ENCODE measurements at places on chromosomes 16 and 17.

DNA sequence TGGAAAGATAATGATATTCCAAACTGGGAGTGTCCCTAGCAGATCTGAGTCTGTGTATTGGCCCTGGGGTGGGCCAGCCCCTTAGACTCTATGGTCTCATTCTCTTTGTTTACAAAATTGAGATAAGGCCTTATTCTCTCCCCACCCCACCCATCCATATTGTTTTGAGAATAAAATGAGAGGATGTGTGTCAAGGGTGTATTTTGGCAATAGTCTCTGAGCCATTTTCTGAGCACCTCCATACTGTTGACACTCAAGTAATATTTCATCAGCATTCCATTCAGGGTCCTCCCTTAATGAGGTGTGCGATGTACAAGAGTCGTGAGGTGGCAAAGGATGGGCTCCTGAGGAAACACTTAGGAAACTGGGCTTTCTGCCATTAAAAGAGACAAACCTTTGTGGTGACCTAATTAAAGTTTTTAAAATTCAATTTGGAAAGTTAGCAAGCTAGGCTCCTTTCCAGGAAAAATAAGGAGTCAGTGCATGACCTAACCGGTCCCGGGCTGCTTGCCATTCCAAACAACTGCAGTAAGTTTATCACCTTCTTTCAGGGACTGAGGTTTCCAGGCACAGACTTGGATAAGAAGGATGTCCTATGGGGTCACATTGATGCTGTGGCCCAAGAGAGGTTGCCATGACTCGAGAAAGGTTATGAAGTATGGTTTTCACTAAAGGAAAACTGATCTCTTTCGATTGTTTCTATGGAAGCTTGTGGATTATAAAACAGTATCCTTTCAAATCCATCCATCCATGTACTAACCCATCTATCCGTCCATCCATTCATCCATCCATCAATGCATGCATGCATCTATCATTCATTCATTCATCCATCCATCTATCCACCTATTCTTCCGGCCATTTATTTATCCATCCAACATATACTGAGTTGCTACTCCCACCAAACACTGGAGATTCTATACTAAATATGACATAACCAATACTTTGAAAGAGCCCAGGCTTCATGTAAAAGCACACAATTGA, 443.3 kb downstream of the UTP18 start:
- peak; percentile 2 for DNase-seq

DNA sequence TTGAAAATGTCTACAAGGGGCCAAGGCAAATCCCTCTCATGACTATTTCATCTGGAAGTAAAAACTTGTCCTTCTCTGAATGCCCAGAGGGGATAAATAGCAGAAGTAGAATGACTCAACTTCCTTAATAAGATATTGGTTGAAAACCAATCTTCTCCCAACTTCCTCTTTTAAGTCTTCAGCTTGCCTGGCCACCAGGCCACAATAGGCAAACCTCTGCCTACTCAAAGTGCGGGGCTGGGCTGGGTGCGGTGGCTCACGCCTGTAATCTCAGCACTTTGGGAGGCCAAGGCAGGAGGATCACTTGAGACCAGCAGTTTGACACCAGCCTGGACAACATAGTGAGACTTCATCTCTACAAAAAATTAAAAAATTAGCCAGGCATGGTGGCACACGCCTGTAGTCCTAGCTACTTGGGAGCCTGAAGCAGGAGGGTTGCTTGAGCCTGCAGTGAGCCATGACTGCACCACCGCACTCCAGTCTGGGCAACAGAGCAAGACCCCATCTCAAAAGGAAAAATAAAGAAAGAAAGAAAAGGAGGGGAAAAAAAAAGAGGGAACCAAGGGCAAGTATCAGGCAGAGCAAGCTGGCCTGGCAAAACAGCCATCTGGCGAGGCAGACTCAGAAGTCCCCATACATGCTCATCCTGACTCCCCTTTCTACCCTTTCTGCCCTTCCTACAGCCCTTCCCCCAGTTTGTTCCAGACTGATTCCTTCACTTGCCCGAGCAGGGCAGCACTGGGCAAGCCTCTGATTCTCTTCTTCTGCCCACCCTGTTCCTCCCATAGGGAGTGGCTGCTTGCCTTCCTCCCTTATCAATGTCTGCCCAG, 20.6 kb downstream of the MAP3K14 start:
- DNase-seq = no peak

DNA sequence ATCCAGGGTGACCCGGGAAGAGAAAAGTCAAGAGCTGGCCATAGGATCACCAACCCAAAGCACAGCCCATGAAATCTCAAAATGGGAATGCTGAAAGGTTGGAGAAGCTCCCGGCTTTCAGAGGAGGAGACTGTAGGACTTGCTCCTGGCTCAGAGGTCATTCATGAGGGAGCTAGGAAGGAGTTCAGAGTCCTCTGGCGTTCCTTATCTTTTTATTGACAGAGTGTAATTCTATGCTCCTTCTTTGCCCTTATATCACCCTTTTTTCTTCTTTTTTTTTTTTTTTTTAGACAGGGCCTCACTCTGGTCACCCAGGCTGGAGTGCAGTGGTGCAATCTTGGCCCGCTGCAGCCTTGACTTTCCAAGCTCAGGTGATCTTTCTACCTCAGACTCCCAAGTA, 27.3 kb upstream of the CNOT1 start:
- no peak for DNase-seq

GRCh38 chr17:77882481-77883212, 75.9 kb upstream of the TNRC6C start:
- peak; percentile 85 for DNase-seq

DNA sequence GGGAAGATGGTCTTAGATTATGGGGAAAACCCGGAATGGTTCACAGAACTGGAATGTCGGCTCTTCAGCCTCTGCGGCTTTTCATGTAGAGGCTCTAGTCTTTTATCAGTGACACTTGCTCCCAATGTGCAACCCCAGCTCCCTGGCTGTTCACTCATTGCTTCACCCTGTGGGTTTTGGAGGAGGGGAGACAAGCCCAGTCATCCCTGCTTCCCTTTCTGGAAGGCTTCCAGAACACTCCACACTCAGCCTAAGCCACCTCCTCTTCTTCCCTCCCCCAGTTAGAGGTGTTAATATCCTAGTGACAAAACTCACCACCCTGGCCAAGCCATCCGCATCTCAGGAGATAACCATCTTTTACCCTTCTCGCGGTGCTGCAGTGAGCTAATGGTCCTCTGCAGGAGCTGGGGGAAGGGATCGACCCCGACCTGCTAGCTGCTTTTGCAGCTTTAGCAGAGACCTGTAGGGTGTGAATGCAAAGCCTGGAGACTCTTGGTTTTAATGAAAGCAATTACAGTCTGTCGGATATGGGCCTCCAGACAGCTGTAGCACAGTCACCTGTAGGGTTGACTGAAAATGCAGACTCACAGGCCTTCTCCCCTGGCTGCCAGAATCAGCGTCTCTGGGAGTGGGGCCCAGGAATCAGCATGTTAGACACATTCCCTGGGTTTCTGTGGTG, 24.3 kb upstream of the LASP1NB start:
- peak; percentile 97 for DNase-seq

GRCh38 chr17:60455378-60455777, 33.1 kb downstream of the CHCT1 start:
- no peak for DNase-seq

DNA sequence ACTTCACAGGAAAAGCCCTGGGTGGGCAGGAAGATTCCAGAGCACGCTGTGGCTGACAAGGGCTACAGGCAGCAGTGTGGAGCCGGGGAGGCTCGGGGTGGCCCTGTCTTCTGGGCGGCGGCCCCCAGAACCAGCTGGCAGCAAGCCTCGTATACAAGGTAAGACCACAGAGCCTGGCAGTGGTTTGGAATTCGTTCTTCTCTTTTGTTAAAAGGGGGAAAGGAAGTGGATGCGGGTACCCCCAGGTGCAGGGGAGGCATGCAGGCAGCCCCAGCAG, 6.0 kb downstream of the UBALD1 start:
- no peak for DNase-seq

GRCh38 chr16:27789595-27790241, 239.8 kb downstream of the KATNIP start:
- no peak for DNase-seq

GRCh38 chr17:82703935-82704865, 5.7 kb upstream of the RAB40B start:
- DNase-seq = no peak

- no peak for DNase-seq
Observed at GRCh38 chr16:57517397-57518367, 18.7 kb downstream of the CCDC102A start.

- peak; percentile 73 for DNase-seq
Observed at GRCh38 chr16:70746040-70746707, 54.8 kb downstream of the VAC14 start.

DNA sequence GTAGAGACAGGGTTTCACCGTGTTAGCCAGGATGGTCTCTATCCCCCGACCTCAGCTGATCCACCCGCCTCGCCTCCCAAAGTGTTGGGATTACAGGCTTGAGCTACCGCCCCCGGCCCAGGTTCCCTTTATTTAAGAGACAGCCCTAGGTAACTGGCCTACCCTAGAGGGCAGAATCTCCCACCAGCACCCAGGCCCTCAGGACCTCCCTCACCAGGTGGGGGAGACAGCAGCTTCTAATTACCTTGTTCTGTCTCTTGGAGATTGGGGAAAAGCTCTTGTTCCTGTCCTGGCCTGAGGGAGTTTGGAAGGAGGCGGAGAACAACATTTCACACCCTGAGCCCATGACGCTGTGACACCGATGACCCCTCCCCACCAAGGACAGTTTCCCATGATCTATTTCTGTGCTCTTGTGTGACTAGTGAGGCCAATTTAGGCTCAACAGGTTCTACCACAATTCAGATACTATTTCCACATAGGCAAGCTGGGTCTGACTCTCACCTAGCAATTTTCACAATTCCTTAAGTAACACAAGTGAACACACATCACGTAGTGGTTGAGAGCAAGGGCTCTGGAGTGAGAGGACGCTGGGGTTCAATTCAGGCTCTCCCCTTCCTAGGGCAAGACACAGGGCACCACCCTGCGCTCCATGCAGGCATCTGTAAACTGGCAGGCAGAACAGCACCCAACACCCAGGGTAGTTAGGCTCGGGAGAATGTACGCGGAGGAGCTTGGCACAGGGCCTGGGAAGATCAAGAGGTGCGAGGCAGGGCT, 20.4 kb downstream of the HDAC5 start:
- DNase-seq = no peak

DNA sequence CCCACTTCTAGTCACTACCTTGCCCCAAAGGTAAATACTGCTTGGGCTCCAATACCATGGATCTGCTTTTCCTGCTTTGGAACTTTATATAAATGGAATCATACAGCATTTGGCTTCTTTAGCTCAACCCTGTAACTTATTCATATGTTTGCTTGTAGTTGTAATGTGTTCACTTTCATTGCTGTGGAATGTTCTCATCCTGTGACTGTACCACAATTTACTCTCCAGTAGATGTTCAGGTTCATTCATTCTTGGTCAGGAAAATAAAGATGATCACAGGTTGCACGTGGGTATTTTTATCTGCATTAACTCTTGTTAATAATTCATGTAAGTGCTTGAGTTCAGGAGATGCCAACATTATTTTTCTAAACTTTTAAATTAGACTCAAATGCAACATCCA, 6.7 kb upstream of the BEAN1 start:
- no peak for DNase-seq

GRCh38 chr17:63431939-63432804, 13.9 kb downstream of the CYB561 start:
- DNase-seq = no peak

DNA sequence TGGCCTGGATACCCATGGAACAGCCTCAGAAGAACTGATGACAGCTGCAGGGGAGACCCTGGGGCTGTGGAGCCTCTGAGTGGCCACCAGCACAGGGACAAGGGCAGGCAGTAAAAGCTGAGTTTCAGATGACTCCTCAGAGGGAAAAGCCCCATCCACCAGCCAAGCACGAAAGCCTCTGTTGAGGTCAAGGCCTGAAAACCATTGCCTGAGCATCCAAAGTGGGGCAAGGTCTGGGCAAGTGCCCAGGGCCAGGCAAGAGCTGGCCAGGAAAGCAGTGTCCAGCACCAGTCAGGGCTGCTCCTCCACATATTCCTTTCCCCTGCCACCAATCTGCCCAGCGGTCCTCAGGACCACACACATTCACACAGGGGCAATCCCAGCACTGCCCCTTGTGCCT, 16.4 kb downstream of the ATP6V0D1 start:
- no peak for DNase-seq

DNA sequence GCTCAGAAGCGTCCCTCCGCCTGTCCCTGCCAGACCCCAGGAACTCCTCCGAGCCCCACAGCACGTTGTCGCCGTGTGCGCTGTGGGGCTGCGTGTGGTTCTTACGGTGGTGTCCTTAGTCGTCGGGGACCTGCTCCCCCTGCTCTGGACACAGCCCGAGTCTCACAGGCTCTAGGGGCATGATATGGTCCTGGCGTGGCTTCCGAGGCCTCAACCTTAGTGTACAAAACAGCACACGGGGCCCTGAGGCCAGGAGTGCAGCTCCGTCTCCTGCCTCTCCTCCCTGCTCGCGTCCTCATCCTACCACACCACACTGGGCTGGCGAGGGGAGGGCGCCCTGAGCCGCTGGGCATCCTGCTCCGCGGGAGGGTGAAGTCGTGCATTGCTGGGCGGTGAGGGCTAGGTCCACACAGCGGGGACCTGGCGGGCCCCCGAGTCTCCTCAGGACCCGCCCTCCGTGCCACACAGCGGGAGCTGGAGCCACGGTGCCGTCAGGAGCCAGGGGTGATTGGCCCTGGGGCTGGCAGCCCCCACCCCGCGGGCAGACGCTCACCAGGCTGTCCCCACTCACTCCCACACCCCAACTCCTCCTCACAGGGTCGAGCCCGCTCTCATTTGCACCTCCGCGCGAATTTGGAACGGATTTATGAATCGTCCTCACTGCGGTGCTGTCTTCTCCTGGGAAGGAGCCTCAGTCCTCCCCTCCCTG, 1.2 kb upstream of the MAFG start:
- no peak for DNase-seq

- no peak for DNase-seq
Observed at GRCh38 chr16:85530370-85530739, 82.8 kb upstream of the GSE1 start.

DNA sequence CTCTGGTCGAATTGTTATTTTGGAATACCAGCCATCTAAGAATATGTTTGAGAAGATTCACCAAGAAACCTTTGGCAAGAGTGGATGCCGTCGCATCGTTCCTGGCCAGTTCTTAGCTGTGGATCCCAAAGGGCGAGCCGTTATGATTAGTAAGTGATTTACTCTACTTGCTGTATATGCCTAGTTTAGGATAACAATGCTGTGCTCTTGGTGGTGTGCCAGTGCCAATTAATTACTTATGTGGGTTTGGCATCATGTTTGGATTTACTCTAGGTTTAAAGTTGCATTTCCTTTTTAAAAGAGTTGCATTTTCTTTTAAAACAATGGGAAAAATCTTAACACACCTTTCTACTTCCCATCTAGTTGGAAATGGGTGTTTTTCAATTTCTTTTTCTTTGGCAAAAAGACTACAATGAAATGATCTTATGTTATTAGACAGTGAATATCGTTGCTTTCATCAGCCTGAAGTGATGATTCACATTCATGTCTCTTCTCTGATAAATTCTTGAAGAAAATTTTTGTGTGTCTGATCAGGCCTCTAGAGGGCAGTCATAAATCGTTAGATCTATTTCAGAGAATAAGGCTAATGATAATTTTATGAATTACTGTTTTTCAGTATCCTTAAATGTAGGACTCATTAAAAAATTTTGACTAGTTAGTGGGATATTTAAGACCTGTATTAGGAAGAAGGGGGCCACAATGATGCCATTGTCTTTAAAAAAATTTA, 5.6 kb downstream of the SF3B3 start:
- DNase-seq = peak; percentile 51

GRCh38 chr17:51052235-51052634, 68.4 kb downstream of the SPAG9 start:
- DNase-seq = no peak
